A549 treated with CpdA at 1 μM for 4 hours (cell line): ENCODE measurements at places on chromosomes 1 and 21. TPM values are rescaled to one million over a fixed set of nuclear protein-coding genes. Genes with fewer than 3 reads are reported as not detected.

RCC2 gene
- total RNA-seq = 65.1 to 72.6 TPM (median 68.4 TPM) in 5 replicates

KRTAP12-2 gene
- not detected in 5 replicates for total RNA-seq

C1orf53 gene
- 4.6 to 8.1 TPM (median 7.0 TPM) in 5 replicates for total RNA-seq

ACTL8 gene
- total RNA-seq = 1.2 to 1.9 TPM (median 1.7 TPM) in 5 replicates

AMY2A gene
- not detected in 5 replicates for total RNA-seq

C1orf141 gene
- total RNA-seq = not detected in 5 replicates

KRTAP19-3 gene
- total RNA-seq = not detected in 5 replicates

PLA2G4A gene
- 10.0 to 13.1 TPM (median 10.9 TPM) in 5 replicates for total RNA-seq

ACOT11 gene
- 1.4 to 2.3 TPM (median 2.1 TPM) in 5 replicates for total RNA-seq

FCRL6 gene
- not detected in 5 replicates for total RNA-seq

FAM177B gene
- total RNA-seq = not detected in 5 replicates

GSTM2 gene
- 3.2 to 5.1 TPM (median 3.4 TPM) in 5 replicates for total RNA-seq

C1orf50 gene
- 2.0 to 4.3 TPM (median 3.2 TPM) in 5 replicates for total RNA-seq

LDLRAD1 gene
- total RNA-seq = not detected in 5 replicates

FOXD3 gene
- 0.26 to 1.4 TPM (median 0.87 TPM) in 5 replicates for total RNA-seq

TTC24 gene
- not detected in 5 replicates for total RNA-seq

RIPPLY3 gene
- 0.56 to 0.73 TPM (median 0.66 TPM) in 5 replicates for total RNA-seq

KLHDC9 gene
- 0.76 to 2.3 TPM (median 1.9 TPM) in 5 replicates for total RNA-seq

SCCPDH gene
- total RNA-seq = 43.9 to 49.1 TPM (median 48.8 TPM) in 5 replicates

TMEM201 gene
- total RNA-seq = 11.3 to 15.1 TPM (median 14.2 TPM) in 5 replicates

ENSA gene
- total RNA-seq = 114 to 145 TPM (median 130 TPM) in 5 replicates

SPATA21 gene
- 0.06 to 0.12 TPM (median 0.09 TPM) in 4 of 5 replicates, not detected in the other for total RNA-seq
